ENCODE measurements at places on chromosomes 6 and 20.

GRCh38 chr20:19176470-19177052 lies 35.9 kb upstream of the SLC24A3 start:
- DNase-seq: no peak

- peak; percentile 90 for DNase-seq
These were observed 27.6 kb upstream of the SRF start for GRCh38 chr6:43143235-43144128.

DNA sequence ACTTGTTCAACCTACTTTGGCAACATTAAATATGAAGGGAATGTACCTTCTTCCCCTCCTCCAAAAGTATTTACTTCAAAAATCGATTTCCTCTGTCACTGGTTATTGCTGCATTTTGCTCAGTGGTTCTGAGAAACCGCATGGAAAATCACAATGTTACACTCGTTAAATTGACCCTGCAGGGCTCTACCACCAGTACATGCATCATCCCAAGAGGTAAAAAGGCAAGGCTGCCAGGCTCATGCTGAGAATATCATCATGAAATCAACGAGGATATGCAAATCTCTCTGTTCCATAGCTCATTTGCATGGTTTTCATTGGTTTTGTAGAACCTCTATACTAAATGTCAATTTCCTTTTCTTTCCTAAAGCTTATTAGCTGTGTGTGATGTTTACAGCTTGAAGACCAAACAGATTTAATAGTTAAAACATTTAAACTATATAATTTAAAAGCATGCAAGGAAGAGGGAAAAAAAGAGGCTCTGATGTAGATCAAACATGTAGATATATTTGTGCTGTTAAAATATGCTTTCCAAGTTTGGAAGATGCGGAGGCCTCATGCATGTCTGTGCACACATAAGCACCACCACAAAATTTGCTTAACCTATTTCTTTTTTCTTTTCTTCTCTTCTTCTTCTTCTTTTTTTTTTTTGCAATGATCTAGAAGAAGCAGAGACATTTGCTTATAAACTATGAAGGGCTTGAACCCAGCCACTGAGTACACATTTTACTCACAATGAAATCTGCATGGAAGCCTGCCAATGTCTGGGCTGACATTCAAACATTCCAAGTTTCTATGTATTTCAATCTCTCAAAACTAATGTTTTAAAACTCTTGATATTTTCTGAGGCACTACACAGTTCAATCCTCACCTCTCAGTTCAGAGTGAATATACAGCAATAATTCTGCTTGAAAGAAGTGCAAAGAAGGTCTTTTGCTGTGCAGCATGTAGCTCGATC lies 194.0 kb downstream of the GMPR start:
- no peak for DNase-seq

- no peak for DNase-seq
These were observed at the start of gene TSPO2 for GRCh38 chr6:41042226-41043055. TSPO2 (plus strand) TSS chr6:41042467; CDS start chr6:41042986, 519 bp downstream.

GRCh38 chr6:25862199-25862598 lies 11.8 kb downstream of the SLC17A3 start:
- no peak for DNase-seq

- peak; percentile 45 for DNase-seq
These were observed 195.0 kb upstream of the CEP162 start for GRCh38 chr6:84422380-84422968.

DNA sequence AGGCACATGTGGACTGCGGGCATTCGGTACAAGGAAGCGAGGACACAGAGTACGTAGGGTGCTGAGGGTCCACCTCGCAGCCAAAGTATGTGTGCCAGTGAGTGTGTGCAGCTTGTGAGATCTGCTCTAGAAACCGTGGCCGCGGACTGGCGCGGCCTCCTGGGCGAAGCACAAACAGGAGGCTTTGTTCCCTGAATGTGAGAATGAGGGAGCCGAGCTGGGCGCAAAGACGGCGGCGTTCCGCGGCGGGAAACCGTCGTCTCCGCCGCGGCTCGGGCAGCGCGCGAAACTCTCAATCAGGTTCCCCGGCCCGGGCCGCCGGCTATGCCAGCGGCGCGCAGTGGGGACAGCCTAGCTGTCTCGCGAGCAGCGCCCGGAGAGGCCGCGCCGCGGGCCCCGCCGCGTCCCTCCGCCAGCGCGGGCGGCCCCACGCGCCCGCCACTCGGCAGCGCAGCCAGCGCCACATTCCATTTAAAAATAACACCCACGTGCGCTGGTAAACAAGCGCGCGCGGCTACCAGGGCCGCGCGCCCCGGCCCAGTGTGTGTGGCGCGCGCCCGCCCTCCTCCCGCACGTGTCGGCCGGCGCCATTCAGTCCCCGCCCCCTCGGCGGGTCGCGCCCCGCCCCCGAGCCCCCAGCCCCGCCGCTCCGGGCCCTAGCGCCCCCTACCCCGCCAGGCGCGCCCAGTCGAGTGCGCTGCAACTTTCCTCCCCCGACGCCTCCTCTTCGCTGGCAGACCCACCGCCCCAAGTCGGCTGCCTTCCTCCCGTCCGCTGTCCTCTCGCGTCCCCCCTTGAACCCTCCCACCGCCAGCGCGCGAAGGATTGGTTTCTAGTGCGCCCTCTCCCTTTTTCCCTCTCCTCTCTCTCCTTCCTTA lies 3.0 kb upstream of the FOXO3 start:
- peak; percentile 81 for DNase-seq

DNA sequence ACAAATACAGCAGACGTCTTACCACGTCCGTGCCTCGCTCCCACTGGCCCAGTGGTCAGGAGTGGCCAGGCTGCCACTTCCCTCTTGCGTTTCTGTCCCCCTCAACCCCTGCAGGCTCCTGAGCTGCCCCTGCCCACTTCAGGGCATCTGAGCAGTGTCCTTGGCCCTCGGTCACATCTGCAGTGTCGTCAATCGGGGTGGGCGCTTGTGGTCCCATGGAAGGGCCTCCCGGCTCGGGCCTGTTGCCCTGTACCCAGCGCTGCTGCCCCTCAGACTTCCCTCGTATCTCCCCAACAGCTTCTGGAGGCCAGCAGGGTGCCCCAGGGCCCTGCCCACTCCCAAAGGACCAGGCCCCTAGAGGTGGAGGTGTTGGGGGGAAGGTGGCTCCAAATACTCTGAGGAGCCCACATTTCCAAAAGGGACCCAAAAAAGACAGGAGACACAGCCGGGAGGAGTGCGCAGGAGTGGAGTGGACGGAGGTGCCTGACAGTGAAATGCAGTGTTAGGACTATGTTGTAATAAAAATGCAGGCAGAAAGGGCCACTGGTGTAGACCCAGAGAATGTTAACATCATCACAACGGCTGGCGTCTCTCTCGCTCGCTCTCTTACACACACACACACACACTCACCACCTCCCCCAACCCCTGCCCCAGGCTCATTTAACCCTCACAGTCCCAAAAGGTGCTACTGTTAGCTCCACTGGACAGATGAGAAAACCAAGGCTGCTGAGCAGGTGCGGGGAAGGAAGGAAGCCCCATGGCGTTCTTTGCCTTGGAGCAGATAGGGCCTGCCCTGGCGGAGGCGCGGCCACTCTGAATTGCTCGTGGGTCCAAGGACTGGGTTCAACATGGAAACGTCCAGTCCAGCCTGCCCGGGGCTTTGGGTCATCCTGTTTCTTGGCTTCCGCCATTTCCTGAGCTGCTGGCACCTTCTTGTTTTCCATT lies 343.9 kb downstream of the ZFAND3 start:
- DNase-seq: no peak

- DNase-seq: no peak
These were observed 52.4 kb upstream of the ARMC2 start for GRCh38 chr6:108795814-108796213.

GRCh38 chr6:101286146-101286545 lies 107.4 kb upstream of the GRIK2 start:
- DNase-seq: peak; percentile 10

- no peak for DNase-seq
These were observed 38.6 kb upstream of the HFE start for GRCh38 chr6:26048590-26048989.

DNA sequence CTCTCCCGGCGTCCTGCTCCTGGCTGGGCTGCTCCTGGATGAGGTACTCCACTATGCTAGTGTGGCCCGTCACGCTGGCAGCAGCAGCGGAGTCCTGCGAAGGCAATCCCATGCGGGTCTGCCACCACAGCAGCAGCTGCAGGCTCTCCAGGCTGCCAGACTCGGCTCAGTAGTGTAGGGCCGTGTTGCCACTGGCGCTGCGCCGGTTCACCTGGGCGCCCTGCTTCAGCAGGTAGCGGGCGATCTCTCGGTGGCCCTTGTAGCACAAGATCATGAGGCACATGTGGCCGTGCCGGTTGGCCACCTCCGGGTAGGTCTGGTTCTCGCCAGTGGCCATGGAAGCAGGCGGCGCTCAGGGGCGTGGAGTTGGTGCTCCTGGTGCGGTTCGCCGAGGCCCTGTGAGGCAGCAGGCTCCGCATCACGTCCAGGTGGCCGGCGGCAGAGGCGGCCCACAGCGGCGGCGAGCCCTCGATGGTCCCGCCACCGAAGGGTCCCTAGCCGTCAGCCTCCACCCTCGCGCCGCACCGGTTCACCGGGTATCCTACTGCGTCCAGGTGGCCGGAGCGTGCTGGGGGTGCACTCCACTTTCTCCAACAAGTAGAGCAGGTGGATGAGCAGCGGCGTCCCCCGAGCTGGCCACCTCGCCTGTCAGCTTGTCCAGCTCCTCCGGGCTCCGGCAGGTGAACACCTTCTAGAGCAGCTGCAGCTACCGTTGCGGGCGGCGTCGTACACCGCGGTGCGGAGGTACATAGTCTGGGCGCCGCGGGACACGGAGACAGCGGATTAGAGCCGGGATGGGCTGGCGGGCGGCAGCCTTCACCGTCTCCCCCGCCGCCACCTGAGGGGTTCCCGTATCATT lies 19.8 kb downstream of the RFPL4B start:
- DNase-seq: no peak

GRCh38 chr6:42783876-42784642 lies 2.2 kb downstream of the BICRAL start:
- no peak for DNase-seq

- no peak for DNase-seq
These were observed 45.4 kb downstream of the MYB start for GRCh38 chr6:135226537-135226936.

DNA sequence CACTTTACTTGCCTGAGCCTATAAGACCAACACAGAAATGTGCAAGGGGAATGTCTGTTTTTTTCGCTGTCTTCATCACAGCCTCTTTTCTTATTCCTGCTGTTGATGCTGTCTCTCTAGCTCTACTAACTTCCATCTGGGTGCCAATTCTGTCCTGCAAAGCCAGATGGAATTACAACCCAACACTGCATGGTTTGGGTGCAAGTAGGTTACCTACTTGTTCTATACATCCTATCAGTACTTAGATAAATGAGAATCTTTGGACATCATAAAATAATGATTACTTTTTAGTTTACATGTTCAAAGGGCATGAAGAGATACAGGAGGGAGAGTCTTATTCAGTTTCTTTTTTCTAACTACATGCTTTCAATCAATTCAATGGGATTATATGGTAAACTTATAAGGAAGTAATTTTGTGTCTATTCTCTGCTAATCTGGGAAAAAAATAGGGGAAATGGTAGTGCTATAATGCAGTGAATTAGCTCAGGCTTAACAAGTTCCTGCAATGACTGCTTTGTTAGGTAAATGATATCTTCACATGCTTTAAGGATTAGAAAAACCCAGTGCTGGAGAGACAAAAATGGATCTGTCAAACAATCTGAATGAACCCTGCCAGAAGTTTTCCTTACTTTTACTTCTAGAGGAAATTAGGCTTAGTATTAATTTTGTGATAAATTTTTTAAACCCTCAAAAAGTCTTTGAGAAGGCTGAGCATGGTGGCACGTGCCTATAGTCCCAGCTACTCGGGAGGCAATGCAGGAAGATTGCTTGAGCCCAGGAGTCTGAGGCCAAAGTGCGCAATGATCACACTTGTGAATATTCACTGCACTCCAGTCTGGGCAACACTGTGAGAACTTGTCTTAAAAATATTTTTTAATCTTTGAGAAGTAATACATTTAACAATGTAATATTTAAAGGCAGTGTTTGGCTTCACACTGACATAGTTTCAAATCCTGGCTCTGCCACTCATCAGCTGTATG lies 86.5 kb upstream of the E2F3 start:
- DNase-seq: no peak

GRCh38 chr6:101458336-101458735 lies 64.8 kb downstream of the GRIK2 start:
- no peak for DNase-seq

DNA sequence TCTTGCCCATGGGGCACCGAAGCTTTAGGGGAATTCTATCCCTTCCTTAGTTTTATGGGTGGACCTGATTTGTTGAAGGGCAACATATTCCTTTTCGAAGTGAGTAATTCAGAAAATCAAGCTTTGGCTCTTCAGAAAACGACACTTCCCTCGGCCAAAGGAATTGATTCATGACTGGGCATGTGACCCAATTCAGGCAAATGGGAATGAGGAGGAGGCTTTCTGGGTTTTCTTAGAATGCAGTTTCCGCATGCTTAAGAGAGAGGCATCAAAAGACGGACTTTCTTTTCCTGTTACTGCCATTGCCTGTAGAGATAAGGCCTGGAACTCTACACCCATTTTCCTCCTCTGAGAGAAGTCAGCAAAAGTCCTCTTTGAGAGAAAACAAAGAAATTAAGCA lies 179.5 kb downstream of the RFPL4B start:
- no peak for DNase-seq

GRCh38 chr6:46756469-46757213 lies 9.9 kb downstream of the ANKRD66 start:
- peak; percentile 9 for DNase-seq

DNA sequence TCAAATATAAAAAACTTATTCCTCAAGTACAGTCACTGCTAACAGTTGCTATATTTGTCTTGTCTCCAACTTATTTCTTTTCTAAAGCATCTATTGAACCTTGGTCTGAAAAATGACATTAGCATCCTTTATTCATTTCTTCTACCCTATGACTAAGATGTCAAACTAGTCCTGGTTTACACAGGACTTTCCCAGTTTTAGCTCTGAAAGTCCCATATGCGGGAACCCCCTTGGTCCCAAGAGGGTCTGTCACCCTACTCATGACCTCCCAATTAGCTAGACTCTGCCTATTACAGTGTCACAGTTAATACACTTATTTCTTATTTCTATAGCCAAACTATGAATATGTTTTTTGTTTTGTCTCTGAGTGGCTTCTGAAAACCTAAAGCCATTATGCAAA lies 37.1 kb downstream of the PLEKHG1 start:
- no peak for DNase-seq

DNA sequence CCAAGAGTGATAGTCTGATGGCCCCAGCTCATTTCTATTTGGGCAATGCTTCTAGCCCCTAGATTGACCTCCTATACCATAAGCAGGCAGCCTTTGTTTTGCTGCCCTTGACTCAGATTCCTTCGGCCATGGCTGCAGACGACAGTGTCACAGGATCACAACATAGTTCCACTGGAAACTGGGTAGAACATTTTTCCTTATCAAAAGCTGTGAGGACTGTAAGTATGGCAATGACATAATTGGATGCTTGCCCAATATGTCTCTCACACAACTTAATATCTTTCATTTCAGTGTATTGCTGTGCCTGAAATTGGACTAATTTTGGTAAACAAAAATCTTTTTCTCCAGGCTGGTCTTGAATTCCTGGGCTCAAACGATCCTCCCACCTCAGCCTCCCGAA lies 22.9 kb downstream of the KIF6 start:
- no peak for DNase-seq

All from renal pelvis (tissue), 12 donors.